Stimulated activated CD8-positive, alpha-beta memory T cell treated with anti-CD3 and anti-CD28 coated beads, Interleukin-7, amount 100 ng/mL, for 1 hour (primary cell): ENCODE measurements at places on chromosomes 3 and 15.

DNA sequence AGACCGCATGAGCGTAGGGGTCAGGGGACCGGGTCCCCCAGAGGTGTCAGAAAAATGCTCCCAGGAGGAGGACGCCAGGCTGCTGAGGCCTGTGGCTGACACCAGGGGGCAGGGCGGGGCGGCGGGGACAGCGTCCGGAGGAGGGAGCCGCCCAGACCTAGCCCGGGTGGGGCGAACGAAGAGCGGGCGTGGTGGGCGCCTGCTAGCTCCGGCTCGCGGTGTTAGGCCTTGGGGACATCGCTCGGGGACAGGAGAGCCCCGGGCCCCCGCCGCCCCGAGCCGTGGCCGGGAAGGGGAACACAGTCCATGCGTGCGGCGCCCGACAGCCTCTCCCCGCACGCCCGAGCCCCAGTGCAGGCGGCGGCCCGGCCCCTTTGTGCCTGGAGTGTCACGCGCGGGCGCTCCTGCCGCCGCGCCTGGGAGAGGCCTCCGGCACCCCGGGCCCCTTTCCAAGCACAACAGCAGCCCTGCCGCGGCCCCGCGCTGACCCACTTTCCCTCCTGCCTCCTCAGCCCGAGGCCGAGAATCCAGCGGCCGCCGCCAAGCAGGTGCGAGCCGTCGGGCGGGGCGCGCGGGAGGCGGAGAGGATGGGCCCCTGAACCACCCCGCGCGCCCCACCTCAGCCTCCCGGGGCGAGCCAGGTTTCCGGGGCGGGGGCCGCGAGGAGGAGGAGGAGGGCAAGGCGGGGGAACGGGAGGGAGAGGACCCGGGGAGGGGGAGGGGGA is 111.0 kb upstream of the KLF13 start:
- peak; percentile 64 for DNase-seq

DNA sequence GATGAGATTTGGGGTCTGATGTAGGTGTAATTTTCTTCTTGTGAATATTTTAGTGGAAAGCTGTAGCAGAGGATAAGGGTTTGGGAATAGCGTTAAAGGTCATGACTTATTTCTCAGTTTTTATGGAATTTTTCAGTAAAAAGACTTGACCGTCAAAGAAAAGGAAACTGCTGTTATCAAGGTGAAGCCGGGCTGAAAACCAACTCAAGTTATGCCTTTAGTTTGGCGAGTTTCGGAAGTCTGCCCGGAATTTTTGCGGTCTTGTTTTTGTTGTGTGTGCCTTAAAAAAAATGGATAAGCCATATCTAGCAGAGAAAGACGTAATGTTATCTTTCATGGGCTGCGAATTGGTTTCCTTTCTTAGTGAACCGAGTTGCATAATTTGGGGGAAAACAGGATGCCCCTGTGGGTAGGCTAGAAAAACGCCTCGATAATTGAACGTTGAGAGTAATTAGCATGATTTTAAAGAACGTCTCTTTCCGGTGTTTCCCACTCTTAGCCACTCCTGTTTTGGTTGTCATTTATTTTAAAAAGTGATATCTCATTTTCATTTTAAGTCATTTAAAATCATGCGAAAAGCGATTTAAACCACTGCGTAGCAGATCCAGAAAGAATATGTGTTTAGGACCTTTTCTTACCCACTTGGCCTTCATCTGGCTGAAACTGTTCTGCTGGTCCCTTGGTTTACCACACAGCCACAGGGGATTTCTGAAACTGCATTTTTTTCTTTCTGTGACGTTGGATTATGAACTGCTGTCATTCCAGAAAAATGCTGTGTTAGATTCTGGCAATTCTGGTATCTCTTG is 1.1 kb downstream of the NFKBIZ start:
- no peak for DNase-seq

GRCh38 chr15:39575180-39575579 is 5.7 kb upstream of the THBS1 start:
- no peak for DNase-seq

DNA sequence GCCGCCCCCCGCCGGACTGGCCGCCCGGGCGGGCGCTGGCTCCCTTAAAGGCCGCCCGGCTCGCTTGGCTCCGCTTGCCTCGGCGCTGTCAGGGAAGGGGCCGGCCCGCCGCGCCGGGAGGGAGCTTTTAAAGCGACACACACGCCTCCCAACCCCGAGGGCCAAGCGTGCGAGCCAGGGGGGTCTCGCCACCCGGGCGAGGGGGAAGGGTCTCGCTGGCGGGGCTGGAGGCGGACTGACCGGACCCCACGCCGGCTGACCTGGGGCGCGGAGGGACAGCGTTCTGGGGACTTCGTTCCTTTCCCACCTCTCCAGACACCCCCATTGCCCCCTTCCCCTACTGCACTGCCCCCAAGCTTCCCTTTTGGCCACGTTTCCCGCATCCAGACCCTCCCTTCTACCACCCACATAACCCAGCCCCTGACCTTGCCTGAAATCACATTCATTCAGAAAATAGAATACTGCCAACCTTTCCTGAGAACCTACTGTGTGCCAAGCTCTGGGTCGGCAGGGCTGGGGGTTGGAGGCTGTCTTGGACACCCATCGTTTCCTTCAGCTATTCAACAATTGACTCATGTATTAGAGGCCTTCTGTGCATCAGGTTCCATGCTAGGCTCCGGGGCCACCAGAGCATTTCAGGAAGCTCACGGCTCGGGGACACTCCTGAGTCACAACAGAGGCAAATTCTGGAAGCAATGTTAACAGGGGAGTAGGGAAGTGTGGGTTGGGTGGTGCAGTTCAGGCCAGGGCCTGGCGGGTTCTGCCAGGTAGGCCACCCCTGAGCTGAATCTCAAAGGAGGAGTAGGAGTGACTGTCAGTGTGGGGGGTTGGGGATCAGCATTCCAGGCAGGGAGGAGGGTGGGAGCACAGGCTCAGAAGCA is at the start of gene INSYN1:
INSYN1 (minus strand) TSS at position 102 of the 881 bp plus-strand sequence. CDS start 2,221 bp downstream, outside the sequence.
- DNase-seq: no peak

- no peak for DNase-seq
Measured at GRCh38 chr15:80241508-80241907, 10.5 kb downstream of the CTXND1 start.

DNA sequence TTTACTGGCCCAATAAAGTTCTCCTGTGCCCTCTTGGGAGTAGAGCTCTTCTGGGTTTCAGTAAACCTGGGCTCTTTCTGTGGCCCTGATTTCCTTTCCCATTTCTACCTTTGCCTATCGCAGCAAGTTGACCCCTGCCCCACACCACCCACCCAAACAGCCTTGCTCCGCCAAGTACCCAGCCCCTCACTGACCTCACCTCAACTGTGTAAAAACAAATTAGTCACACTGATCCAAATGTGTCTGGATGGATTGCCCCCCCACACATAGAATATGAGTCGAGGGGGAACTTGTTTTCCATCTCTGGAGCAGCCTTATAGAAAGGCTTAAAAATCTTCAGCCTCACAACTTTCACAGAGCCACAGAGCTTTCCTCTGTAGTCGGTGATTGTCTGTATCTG is 28.6 kb upstream of the VEPH1 start:
- no peak for DNase-seq

DNA sequence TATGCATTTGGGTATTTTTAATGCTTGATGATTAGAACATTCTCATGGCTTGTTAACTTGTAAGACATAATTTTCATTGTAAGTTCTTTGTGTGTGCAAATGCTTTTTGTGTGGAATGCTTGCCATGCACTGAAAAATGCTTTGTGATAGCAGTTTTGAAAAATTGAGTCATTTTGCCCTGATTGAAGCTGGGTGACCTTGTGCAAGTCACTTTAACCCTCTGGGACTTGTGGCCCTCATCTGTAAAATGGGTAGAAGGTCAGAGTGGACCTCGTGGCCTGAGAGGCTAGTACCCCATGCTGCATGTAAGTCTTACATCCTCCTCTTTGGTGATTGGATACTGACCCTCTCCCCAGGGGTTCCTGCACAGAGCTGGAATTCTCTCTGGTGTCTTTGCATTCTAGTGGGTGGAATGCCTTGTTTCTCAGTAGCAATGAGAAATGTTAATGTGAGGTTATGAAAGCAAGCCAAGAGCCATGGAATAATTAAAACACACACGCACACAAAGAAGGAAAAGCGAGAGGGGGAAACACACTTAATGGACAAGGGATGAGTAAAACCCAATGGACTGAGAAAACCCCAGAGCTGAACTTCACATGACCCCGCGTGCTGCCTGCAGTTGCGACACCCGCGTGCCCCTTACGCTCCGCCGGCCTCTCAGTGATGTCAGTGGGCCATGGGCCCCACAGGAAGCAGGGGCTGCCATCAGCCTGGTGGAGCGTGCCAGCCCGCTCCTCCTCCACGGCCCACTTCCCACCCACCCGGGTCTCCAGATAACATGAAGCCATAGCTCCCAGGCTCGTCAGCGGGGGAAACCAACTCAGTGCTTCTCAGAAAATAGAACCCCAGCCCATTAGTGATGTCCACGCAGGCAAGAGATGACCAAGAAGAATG is 44.0 kb downstream of the SMAD3 start:
- no peak for DNase-seq

DNA sequence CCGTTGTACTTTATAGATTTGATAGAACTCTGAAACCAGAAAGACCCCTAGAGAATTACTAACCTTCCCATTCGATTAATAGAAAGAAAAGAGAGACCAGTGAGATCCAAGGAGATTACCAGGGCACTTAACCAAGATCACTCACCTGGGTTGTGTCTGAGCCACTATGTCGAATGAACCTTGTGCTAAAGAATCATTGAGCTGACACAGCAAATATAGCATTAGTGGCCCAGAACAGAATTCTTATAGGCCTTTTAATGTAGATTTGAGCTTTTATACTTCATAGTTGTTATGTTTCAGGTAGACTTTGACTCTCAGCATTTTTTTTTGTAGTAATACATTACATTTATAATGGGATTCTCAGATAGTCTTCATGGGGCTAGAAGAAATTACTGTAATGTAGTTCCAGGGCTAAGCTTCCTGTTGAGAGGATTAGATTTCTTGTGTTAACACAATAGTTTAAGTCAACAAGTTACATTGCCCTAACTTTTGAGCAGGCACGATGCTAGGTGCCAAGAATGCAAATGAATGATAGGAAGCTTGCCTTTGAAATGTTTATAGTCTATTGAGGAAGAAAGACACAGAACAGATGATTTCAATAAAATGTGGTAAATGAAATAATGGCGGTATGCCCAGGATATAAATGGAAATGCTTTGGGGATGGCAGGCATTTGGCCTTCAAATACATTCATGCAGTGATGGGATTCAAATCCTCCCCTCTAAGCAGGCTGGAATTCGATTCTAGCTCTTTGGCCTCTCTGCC is 24.4 kb upstream of the ABHD10 start:
- DNase-seq: no peak

DNA sequence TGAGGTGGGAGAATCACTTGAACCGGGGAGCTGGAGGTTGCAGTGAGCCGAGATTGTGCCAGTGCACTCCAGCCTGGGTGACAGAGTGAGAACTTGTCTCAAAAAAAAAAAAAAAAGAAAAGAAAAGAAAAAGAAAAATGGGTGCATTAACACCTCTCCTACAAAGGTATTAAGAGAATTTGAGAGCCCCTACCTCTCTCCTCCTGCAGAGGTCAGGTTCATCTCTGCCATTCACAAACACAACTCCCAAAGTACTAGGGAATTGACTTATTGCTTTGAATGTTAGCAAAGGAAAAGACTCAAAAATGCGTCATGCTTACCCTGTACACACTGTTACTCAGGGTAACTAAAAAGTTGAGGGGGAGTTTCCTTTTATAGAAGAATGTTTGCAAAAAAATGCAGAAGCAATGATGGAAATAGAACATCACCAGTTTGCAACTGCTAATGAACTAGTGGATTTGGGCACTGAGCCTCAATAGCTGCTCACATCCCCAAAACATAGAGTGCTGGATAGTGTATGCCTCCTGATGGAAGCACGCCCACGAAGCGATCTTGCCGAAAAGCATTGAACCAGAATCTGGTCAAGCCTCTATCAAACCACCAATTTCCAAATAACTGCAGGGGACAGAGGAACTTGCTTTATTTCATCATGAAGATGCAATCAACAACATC is 15.5 kb upstream of the LYZL4 start:
- no peak for DNase-seq

DNA sequence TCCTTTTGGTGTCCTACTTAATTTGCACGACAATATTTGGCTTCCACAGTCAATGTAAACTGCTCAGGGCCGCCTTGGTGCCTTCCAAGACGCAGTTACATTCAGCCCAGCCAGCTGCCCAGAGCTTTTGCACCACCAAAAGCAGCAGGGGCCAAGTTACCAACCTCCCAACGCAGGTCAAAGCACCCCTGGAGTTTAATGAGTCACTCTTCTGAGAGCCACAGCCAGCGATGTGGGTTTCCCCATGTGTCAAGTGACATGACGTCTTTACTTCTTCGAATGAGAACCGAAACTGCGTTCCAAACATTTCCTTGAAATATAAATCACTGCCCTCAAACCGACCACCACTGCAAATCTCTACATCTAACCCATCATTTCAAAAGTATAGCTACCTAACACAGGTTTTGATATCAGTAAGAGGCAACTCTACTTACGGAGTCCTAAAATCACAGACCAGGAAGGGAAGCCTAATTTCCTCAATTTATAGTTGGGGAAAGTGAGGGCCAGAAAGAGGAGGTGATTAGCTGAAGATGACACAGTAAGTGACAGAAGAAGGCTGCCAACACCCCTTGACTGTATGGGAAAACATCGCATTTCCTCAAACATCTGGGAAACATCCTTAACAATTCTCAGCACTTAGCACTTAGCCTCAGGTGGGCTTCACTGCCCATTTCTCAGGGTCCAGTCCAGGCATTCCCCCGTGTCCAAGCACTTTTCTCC is 24.5 kb downstream of the MB21D2 start:
- DNase-seq: no peak

DNA sequence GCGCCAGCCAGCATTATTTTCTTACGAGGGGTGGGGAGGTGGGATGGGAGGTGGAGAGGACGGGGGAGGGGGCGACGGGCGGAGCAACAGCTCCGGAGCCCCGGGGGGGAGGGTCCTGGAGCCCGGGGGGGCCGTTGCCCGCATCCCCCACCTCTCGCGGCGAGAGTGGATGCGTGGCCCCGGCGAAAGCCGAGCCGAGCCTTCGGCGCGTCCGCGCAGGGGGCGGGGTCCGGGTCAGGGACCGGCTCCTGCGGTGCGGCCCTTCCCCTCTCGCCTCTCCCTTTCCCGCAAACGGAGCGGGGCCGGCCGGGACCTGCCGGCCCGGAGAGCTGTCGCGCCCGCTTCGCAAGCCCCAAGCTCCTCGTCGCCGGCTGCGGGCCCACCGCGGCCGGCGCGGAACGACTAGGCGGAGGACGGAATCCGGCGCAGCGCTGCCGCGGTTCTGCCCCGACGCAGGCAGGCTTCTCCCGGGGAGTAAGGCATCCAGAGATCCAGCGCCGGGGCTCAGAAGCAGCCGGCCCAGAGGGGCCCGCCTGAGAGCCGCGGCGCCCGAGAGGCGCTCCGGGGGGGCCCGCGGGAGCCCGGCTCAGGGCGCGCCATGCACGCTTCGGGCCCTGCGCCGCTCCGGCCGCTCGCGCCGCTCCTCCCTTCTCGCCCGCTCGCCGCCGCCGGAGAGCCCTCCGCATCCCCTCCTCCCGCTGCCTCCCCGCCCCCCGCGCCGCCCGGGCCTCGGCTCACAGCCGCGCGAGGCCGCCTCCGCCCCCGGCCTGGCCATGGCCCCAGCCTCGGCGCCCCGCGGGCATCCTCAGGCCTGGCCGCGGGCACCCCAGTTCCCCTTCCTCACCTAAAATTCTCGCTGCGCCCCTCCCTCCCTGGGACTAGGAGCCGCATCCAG is 459 bp upstream of the ADCY5 start:
- DNase-seq: no peak

GRCh38 chr3:144501467-144501866 is 529.8 kb downstream of the DIPK2A start:
- DNase-seq: no peak
